Stimulated activated CD4-positive, alpha-beta T cell treated with anti-CD3 and anti-CD28 coated beads, Interleukin-2, amount 100 ng/mL, for 24 hours (primary cell): ENCODE measurements at places on chromosomes 2 and 18.

GRCh38 chr2:73728711-73729110 lies 8.4 kb downstream of the TPRKB start:
- no peak for DNase-seq

DNA sequence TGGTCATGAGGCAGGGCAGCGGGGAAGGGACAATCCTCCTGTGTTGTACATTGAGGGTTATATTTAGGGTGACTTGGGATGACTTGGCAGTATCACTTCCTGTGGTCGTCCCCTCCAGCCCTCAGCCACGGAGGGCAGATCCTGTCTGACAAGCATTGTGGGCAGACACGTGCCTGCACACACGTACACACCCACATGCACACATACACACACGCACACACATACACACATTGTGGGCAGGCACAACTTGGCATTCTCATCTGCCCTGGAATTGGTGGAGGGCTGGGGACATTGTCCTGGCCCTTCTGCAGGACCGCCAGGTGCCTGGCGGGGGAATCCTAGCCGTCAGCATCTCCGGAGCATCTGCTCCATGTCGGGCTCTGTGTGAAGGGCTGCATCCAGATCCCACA lies 47.6 kb downstream of the ODC1 start:
- DNase-seq: peak; percentile 35

GRCh38 chr2:186113284-186113683 lies 372.8 kb upstream of the ZC3H15 start:
- DNase-seq: no peak

DNA sequence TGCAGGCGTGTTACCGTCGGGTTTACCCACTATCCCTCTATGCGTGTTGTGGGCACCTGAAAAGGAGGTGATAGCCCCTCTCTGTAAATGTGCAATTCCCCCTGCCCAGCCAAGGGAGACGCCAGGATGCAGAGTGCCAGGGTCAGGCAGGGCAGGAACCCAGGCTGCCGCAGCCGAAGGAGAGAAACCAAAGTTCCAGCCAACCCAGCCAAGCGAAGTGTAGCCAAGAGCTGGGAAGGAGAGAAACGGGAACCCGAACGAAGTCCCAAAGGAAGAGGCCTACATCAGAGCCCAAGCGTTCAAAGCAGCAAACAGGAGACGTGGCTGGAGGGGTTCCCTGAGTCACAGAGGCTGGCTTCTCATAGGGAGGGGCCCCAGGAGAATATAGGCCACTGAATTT lies 24.2 kb upstream of the SPR start:
- no peak for DNase-seq

DNA sequence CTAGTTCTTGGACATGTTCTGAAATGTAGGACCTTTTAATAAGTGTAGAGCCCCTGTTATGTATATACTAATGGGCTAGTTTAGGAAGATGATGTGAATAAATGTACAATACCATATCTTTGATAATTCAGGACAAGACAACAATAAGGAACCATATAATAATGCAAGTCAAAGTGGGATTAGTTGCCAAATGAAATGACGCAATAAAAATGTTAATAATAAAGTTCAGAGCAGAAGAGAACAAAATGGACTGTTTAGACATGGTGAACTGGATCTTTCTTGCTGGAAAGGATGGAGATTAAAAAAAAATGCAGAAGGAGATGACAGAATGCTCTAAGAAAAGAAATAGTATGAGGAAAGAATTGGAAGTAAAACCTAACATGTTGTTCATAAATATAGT lies 43.7 kb downstream of the MMADHC start:
- no peak for DNase-seq
